ENCODE measurements at places on chromosomes 2 and 18.

DNA sequence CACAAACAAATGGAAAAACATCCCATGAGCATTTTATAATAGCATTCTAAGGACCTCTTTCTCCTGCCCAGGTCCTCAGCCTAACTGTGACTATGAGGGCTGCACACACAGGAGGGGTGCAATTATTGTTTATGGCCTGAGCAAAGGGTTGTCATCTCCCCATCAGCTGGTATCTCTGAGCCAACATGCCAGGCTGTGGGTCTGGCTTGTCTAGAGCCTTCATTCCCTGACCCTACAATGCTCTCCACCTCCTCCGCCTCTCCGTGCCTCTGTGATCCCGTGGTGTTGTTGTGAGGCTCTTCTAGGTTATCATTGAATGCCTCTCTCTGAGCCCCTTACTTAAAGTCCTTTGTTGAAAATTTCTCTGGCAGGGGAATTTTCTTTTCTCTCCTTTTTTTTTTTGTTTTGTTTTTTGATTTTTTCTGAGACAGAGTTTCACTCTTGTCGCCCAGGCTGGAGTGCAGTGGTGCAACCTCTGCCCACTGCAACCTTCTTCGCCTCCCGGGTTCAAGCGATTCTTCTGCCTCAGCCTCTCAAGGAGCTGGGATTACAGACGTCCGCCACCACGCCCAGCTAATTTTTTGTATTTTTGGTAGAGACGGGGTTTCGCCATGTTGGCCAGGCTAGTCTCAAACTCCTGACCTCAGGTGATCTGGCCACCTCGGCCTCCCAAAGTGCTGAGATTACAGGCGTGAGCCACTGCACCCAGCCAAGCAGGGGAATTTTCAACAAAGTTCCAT is 126.4 kb downstream of the SMAD7 start:
- DNase-seq, result no peak

GRCh38 chr2:69292256-69292655 is 94.8 kb downstream of the GFPT1 start:
- no peak for DNase-seq

GRCh38 chr2:69993048-69993565 is 31.7 kb upstream of the ASPRV1 start:
- no peak for DNase-seq

DNA sequence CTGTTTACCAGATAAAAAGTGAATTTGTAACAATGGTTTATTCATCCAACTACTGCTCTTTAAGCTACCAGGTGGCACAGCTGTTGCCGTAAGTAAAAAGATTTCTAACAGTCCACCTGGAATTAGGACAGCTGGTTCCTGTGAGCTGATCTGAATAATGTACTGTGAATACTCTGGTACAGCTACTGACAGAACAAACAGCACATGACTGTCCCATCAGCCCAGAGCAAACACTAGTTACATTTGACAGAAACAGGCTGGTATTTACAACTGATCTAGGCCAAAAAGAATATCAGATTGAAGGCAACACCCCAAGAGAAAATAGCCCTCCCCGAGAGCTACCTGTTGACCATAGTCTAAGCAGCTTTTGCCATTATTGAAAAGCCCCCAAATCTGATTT is 840.4 kb downstream of the CPS1 start:
- no peak for DNase-seq

GRCh38 chr2:30339071-30339470 is 107.7 kb downstream of the LBH start:
- no peak for DNase-seq

GRCh38 chr2:200592406-200593075 is 6.7 kb downstream of the AOX1 start:
- DNase-seq, result no peak

Data from stimulated activated CD4-positive, alpha-beta T cell treated with anti-CD3 and anti-CD28 coated beads, Interleukin-15, amount 100 ng/mL, for 1 hour (primary cell).